ENCODE measurements at places on chromosomes 3 and 15. TPM values are rescaled to one million over a fixed set of nuclear protein-coding genes. Genes with fewer than 3 reads are reported as not detected.

CKMT1B gene
- total RNA-seq = 45.3 TPM

IQCH gene
- total RNA-seq = 3.0 TPM

CCDC71 gene
- 35.5 TPM for total RNA-seq

TICRR gene
- 1.5 TPM for total RNA-seq

PEAK1 gene
- 29.6 TPM for total RNA-seq

STARD5 gene
- 54.6 TPM for total RNA-seq

SH3GL3 gene
- not detected for total RNA-seq

GOLGB1 gene
- 39.3 TPM for total RNA-seq

CD80 gene
- not detected for total RNA-seq

EAF1 gene
- total RNA-seq = 52.3 TPM

C15orf62 gene
- 6.8 TPM for total RNA-seq

KNG1 gene
- not detected for total RNA-seq

WDR93 gene
- total RNA-seq = 0.31 TPM

TMEM207 gene
- not detected for total RNA-seq

CLDN16 gene
- 1.7 TPM for total RNA-seq

HMG20A gene
- total RNA-seq = 22.6 TPM

SLCO2A1 gene
- 38.7 TPM for total RNA-seq

VILL gene
- 16.7 TPM for total RNA-seq

SKOR1 gene
- 1.6 TPM for total RNA-seq

NANOGP8 gene
- total RNA-seq = 5.9 TPM

STAC gene
- 0.76 TPM for total RNA-seq

SERPINI2 gene
- not detected for total RNA-seq

RAB7A gene
- total RNA-seq = 142 TPM

GOLGA6D gene
- total RNA-seq = not detected

TRH gene
- total RNA-seq = not detected

GASK1A gene
- 2.4 TPM for total RNA-seq

CRTAP gene
- total RNA-seq = 125 TPM

RETNLB gene
- total RNA-seq = not detected

C3orf22 gene
- not detected for total RNA-seq

CCRL2 gene
- total RNA-seq = 0.81 TPM

CPNE9 gene
- 0.86 TPM for total RNA-seq

RLBP1 gene
- total RNA-seq = not detected

CACNA2D3 gene
- 2.8 TPM for total RNA-seq

NUP210 gene
- 3.1 TPM for total RNA-seq

MBD4 gene
- 23.0 TPM for total RNA-seq

RASGRP1 gene
- total RNA-seq = 25.9 TPM

NR1I2 gene
- total RNA-seq = not detected

SLC24A5 gene
- 5.5 TPM for total RNA-seq

MORC1 gene
- not detected for total RNA-seq

VWA5B2 gene
- not detected for total RNA-seq

CLDN18 gene
- total RNA-seq = not detected

GATM gene
- total RNA-seq = 159 TPM

CAMP gene
- total RNA-seq = not detected

UBA7 gene
- total RNA-seq = 24.9 TPM

Data from suprapubic skin (tissue), 4 donors.